ENCODE measurements at places on chromosomes 12 and 14.

DNA sequence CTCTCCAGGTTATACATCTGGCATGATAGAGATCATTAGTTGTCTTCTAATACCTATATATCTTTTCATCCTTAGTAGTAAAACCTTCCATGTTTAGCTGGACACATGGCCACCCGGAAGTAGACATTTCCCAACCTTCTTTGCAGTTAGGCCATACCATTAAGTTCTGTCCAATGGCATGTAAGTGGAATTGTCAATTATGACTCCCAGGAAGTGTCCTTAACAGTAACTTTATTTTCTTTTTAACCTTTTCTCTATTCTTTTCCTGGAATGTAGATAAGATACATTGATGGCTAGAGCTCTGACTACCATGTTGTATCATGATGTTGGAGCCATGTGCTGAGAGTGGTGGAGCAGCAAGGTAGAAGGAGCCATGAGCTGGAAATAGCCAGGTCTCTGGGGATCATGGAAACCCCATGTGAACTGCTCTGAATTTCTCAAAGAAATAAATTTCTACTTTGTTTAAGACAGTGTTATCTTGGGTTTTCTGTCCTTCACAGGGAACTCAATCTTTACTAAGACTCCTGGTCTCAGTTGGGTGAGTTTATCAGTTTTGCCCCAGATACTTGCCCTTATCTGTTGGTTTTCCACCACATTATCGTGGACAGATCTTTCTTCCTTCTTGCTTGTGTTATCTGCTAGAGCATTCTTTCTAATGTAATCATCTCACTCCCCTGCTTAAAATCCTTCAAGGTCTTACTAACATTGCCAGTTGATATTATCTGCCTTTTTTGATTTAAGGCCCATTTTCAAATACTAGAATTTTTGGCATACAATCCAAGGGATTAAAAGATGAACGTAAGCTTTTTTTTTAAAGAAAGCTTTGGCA lies 5.1 kb upstream of the LTA4H start:
- DNase-seq: no peak

GRCh38 chr12:99282624-99283023 lies 364.9 kb upstream of the GARIN6 start:
- no peak for DNase-seq

DNA sequence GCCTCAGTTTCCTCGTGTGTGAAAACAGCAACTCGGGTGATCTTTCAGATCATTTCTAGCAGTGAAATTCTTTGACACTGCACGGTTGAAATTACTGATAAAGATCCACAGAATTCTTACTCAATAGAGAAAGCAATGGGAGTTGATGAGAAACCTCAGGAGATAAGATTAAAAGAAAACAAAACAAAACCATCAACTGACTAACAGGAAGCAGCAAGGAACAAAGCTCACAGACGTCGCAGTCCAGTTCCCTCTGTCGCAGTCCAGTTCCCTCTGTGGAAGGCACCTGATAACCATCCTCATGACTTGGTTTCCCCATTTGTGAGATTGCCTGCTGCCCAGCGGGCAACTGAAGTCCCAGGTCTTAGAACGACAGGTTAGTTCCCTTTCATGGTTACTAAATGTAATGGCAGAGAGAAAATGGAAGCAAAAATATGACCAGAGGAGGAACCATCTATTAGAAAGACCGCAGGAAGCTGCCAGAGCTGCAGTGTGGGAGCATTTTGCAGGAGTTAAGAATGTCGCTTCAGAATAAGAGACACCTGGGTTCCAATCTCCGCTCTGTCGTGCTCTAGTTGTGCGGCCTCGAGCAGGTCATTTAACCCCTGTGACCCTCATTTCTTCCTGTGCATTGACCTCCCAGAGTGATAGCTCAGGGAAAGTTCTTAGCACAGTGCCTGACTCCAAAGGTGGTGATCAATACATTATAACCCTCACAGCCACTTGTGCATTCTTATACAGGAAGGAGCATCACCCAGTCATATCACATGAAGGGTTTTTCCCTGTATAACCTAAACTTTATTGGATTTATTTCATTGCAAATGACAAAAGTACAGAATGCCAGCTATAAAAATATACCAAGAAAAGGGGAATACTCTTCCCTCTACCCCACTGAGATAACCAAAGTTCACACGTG lies 5.1 kb upstream of the MED13L start:
- no peak for DNase-seq

DNA sequence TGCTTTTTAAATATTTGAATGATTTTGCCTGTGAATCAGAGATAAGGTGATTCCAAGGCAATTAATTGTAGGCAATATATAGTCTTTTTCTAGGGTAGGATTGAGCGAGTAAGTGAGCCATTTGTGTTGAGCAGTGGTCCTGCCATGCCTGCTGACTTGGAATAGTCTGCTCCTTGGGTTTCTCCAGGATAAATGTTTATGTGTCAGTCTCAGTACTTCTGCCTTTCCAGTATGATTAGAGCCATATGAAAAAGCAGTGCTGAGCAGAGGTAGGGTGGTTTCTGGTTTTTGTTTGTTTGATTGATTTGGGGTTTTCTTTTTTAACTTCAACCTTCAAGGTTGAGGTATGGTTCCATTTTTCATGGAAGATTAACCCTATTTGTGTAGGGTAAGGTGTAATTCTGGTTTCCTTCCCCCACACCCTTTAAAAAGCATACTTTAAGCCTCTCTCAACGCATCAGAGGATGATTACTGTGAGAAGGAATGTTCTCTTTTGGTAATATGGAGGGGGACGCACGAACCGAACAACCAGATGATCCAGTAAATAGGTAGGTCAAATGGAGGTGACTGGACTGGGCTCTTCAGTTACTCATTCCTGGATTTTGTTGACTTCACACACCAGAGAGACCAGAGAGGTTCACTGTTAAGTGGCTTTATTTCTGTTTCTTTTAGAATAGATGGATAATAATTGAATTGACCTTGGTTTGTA lies 22.7 kb downstream of the FRMD6 start:
- no peak for DNase-seq

DNA sequence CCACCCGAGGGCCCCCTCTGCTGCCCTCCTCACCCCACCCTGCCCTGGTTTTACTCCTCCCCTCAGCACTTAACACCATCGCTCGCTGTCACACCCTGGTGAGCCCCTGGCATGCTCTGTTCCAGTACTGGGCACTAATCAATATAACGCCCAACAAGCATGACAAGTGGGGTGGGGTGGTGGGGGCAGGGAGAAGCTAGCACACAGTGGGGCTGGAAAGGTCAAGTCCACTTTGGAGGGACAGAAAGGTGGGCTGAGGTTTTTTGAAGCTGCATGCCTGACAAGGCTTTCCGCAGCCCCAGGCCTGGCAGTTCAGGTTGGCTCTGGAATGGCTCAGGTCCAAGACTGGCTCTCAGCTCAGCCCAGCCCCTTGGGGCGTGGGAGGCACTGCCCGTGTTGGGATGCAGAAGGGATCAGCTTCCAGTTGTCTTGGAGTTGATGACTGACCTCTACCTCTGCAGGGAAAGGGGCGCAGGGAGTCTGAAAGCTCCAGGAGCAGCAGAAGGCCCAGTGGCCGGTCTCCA lies 34.1 kb downstream of the PLEKHG3 start:
- DNase-seq: no peak

DNA sequence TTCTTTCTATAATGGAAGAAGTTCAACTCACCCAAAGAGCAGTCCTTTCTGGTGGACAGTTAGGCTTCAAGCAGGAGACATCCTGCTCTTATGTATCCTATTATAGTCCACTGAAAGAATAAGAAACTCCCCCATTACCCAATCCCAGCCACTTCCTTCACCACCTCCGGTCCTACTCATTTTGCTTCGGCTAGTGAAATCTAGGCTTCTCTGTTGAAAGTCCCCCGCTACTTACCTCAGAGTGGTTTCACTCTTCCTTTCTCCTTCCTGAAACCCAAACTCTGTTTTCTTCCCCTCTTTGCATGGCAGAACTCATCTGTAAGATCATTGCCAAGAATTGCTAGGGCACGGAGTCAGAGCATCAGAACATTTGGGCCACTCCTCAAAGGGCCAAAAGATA lies at the start of gene GPR84:
TSS of gene GPR84 (minus strand) at position 74 of the 400 bp plus-strand sequence. CDS start 635 bp downstream, outside the sequence.
- no peak for DNase-seq

DNA sequence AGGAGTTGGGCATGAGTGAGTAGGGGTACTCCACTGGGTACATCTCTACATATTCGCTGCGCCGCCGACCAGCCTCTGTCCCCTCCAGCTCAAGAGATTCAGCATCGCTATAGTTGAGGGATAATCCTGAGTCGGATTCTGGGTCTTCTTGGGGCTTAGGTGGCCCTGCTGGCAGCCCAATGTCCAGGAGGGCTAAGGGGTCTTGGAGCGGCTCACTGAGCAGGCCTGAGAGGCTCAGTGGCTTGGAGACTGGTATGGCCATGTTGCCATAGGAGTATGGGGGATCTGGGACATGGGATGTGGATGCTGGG lies 7.9 kb downstream of the NFE2 start:
- DNase-seq: no peak

DNA sequence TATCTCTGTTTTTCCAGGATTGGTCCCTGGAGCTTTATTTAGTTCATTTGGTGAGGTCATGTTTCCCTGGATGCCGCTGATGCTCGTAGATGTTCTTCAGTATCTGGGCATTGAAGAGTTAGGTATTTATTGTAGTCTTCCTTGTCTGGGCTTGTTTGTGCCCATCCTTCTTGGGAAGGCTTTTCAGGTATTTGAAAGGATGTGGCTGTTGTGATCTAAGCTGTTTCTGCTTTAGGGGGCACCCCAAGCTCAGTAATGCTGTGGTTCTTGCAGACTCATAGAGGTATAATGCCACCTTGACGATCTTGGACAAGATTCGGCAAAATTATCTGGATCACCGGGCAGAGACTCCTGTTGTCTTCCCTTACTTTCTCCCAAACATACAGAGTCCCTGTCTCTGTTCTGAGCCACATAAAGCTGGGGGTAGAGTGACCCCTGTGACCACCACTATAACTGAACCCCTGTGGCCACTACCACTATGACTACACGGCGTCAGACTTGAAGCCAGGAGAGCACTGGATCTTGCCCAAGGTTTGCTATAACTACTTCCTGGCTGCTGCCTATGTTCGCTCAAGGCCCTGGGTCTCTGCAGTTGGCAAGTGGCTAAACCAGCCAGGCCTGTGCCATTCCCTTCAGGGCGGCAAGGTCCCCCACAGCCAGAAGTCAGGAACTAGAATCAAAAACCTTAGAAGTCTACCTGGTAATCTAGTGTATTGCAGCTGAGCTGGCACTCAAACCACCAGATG lies 40.9 kb downstream of the FGD4 start:
- DNase-seq: no peak

DNA sequence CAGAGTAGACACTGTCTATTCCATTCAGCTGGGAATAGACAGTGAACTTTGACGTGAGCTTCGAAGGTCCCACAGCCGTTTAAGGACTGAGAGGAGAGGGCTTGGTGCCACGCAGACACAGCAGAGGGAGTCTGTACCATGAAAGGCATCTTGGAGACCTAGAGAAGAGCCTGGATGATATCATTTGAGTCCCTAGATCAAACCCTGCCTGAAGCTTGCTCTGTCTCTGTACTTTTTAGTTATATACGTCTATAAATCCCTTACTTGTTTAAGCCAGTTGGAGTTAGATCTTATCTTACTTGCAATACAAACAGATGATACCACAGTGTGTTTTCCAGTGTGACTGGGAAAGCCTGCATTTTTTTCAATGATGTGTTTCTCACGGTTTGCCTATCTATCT lies 128.9 kb upstream of the RTL1 start:
- DNase-seq: no peak

- no peak for DNase-seq
Observed at GRCh38 chr14:62123961-62124360, 361.7 kb downstream of the SNAPC1 start.

GRCh38 chr14:68972507-68973218 lies 6.4 kb downstream of the ACTN1 start:
- no peak for DNase-seq

DNA sequence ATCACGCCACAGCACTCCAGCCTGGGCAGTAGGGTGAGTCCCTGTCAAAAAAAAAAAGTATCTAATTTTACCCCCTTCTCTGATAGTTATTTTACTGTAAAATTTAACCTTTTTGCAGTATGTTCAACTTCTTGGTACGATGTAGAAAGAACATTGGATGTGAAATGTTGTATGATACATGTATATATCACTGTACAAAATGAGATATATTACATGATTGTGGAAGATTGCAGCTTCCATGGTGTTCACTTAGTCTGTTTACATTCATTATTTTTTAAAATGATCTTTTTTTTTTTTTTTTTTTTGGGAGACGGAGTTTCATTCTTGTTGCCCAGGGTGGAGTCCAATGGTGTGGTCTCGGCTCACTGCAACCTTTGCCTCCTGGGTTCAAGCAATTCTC lies 9.0 kb downstream of the SP1 start:
- no peak for DNase-seq

- no peak for DNase-seq
Observed at GRCh38 chr12:15625075-15625474, 164.1 kb downstream of the EPS8 start.

GRCh38 chr14:67331368-67332125 lies 28.1 kb downstream of the ATP6V1D start:
- DNase-seq: no peak

GRCh38 chr12:24078318-24078765 lies 128.9 kb upstream of the SOX5 start:
- DNase-seq: no peak

DNA sequence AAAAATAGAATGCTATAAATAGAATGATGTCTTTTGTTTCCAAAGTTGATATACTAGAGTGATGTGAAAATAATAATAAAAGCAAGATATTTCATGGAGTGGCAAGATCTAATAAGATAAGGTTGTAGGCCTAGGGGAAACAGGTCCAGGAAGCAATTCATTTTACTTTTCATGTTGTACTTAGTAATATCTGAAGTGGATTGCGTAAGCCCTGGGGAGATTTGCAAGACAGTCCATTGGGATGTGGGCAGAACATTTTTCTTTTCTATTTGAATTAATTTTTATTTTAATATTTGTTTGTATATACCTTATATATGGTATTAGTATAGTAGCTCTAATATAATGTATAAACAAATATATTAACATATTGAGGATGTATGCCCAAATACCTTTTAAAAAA lies 7.5 kb downstream of the NUBPL start:
- DNase-seq: no peak

GRCh38 chr12:77384941-77385340 lies 319.6 kb upstream of the E2F7 start:
- DNase-seq: no peak

- no peak for DNase-seq
Observed at GRCh38 chr12:103455020-103455763, 40.6 kb downstream of the C12orf42 start.

DNA sequence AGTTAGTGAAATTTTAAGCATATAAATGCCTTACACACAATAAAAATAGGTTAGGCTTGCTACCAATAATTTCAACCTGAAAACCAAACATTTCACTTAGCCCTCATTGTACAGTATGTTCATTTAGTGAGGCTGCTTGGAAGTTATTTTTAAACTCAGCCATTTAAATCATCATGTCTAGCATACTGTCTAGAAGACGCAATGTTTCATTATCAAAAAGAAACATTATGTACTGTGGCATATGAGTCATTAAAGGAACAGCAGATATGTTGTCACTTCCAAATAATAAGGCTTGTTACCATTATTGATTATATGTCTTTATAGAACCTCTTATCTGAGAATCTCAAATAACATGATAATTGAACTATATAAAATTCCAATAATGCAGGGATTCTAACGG lies 304.7 kb downstream of the RMST start:
- no peak for DNase-seq

Measured in activated CD8-positive, alpha-beta memory T cell treated with anti-CD3 and anti-CD28 coated beads, Interleukin-2, amount 50 U/mL, for 48 hours (primary cell).